ENCODE measurements at places on chromosomes 12 and 14.

DNA sequence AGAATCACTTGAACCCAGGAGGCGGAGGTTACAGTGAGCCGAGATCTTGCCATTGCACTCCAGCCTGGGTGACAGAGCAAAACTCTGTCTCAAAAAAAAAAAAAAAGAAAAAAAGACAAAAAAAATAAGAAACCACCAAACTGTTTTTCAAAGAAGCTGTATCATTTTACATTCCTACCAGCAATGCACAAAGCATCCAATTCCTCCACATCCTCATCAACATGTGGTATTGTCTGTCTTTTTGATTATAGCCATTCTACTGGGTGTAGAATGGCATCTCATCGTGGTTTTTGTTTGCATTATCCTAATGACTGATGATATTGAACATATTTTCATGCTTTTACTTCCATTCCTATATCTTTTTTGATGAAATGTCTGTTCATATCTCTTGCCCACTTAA lies 36.2 kb upstream of the GNG2 start:
- no peak for DNase-seq

DNA sequence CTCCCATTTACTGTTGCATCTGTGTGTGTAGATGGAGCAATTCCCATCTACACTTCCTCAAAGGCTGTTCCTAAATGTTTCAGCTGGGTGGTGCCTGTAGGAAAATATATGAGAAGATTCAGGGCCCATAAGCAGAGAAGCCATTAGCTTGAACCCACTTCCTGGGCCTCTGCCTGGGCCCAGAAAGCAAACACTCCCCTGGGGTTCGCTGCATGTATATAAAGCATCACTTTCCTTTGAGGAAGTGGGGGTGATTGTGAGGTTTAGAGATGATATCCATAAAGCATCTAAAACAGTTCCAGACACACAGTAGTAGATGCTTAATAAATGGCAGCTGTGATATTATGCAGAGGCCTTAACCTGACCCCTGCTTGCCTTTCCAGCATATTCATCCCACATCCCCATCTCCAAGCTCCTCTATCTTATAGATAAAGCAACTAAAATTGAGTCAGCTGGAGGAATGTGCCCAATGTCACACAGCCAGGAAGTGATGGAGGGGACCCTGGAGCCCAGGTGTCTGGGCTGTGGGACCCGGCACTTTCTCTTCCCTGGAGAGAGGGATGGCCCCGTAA lies 280.0 kb upstream of the CRY1 start:
- no peak for DNase-seq

GRCh38 chr14:65223636-65224035 lies 121.3 kb upstream of the MAX start:
- no peak for DNase-seq

- DNase-seq, result no peak
These were observed 19.4 kb downstream of the PPP2R5C start for GRCh38 chr14:101780887-101781239.

DNA sequence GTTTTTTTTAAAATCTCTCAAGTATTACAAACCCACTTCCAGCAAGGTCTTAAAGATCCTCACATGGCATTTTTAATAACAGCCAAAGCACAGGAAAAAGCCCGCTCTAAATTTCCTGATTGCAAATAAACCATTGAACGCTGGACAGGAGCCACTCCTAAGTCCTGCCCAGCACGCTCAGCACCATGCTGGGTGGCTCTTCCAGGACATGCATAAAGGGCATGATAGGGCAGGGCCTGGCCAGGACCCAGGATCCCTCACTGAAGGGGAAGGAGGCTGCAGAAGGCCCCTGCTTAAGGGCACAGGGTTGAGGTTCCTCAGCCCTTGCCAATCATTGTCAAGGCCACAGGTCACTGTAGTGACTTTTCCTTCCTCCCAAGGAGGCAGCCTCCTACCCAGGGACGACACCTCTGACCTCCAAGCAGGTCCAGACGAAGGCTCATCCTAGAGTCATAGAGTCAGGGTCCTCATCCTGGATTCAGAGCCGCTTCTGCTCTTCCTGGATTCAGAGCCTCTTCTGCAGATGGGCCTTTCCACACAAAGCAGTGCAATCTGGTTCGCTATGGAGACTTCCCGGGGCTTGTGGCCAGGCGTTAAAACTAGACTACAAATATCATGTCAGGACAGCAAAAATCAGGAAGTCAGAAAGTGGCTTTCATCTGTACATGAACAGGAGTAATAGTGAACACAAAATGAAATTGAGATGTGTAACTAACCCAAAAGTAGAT lies 123.8 kb downstream of the GCH1 start:
- no peak for DNase-seq

DNA sequence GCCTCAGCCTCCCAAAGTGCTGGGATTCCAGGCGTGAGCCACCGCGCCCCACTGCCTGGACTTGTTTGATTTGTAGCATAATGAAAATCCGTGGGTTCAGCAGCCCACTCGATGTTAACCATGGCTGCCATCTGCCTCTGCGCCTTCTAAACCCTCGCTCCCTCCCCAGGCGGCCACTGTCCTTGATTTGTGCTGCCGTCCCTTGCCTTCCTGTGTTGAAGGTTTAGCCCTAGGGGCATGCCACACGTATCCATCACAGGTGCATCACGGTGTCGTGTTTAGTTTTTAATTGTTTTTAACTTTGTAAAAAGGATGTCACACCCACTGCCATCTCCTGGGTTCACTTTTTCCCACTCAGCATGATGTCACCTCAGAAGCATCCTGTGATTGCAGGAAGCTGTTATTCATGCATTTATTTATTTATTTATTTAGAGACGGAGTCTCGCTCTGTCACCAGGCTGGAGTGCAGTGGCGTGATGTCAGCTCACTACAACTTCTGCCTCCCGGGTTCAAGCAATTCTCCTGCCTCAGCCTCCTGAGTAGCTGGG lies 24.5 kb upstream of the ULK1 start:
- DNase-seq, result no peak

DNA sequence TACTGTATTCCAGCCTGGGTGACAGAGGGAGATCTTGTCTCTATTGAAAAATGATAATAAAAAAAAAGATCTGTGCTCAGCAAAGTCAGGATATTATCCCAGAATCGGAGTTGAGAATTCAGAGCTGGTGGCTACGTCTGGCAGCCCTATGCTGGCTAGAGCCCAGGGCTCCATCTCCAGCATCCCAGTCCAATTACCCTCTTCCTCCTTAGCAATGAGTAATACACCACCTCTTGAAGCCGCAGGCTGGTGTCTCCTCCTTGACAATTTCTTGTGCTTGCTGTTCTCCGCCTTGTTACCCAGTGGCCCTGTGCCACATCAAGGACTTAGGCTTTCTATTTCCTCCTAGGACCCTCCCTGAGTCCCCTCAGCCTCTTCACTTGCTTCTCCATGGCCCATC lies 38.4 kb upstream of the DDX11 start:
- no peak for DNase-seq

DNA sequence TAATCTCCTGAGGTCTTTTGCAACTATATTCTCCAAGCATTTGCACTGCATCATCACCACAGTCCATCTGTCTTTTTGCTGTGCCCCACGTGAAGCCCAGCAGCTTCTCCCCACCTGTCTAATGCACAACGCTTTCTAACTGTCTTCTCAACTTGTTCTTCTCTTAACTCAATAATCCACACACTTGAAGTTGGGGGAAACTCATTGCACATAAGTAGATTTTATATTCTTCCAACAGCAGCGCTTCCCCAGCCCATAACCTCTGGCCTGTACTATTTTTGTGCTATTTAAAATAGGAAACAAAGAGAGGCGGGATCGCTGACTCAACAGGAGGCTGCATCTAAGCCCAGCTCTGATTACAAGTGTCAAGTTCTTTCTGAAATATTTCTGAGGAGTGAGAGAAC lies 226.7 kb downstream of the GXYLT1 start:
- peak; percentile 76 for DNase-seq

DNA sequence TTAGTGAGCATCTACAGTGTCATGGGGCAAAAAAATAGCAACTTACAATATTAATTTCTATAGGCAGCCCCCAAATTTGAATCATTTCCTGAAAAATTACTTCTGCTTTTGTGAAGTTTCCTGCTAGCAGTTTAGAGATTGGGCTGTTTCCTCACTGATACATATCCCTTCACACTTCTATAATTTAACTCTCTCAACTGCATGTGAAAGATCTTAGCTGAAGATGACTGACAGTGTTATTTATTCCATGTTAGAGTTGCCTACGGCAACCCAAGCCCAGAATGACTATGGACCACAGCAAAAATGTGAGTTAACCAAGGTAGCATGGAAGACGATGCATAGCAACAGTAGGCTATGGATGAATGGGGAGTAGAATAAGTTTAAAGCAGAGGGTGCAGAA lies at the start of gene KLRG1:
Gene KLRG1, plus strand, starts transcription at position 134 of the 400 bp plus-strand sequence. Its CDS starts 90 bp downstream, at position 224.
- DNase-seq, result no peak

DNA sequence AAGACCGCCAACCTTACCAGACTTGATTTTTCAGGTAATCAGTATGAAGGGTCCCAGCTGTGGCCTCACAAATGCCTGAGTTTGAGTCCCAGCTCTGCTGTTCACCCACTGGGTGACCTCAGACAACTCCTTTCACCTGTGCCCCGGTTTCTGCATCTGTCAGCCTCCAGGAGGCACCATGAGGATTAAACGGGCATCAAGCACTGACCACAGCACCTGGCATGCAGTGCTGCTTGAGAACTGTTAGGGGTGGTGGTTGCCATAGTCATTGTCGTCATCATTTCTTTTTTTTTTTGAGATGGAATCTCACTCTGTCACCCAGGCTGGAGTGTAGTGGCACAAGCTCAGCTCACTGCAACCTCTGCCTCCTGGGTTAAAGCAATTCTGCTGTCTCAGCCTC lies 57.9 kb downstream of the PHETA1 start:
- no peak for DNase-seq

GRCh38 chr14:105255021-105255507 lies 6.7 kb downstream of the BTBD6 start:
- no peak for DNase-seq

GRCh38 chr12:132364348-132364902 lies 35.0 kb upstream of the GALNT9 start:
- no peak for DNase-seq

Measured in NCI-H524 treated with DMSO at 0.1 percent for 48 hours (cell line).